ENCODE measurements at places on chromosomes 11 and 22. TPM values are rescaled to one million over a fixed set of nuclear protein-coding genes. Genes with fewer than 3 reads are reported as not detected.

GRCh38 chr11:114774599-114775361, 96.5 kb downstream of the NXPE2 start:
- H3K27ac ChIP-seq: no peak overlapping the region
- no peak for DNase-seq
- peaks cover 4% of the 10 kb centered on the region for H3K27me3 ChIP-seq
- no peaks in the 10 kb centered on the region for H3K36me3 ChIP-seq

Gene ATL3
- total RNA-seq: 16.5 TPM

DNA sequence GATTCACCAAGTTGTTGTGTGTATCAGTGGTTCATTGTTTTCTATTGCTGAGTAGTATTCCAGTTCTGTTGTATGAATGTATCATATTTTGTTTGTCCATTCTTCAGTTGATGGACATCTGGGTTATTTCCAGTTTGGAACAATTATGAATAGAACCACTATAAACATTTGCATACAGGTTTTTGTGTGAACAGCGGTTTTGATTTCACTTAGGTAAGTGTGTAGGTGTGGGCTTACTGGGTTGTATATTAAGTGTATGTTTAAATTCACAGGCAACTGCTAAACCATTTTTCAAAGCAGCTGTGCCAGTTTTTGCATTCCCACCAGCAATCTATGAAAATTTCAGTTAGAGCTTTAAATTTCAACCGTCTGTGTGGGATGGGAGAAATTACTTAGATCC, 217.8 kb downstream of the NELL1 start:
- H3K27ac ChIP-seq: no peak overlapping the region
- DNase-seq: no peak
- H3K36me3 ChIP-seq: no peaks in the 10 kb centered on the region
- H3K4me1 ChIP-seq: no peaks in the 10 kb centered on the region
- no peaks in the 10 kb centered on the region for H3K27me3 ChIP-seq

DNA sequence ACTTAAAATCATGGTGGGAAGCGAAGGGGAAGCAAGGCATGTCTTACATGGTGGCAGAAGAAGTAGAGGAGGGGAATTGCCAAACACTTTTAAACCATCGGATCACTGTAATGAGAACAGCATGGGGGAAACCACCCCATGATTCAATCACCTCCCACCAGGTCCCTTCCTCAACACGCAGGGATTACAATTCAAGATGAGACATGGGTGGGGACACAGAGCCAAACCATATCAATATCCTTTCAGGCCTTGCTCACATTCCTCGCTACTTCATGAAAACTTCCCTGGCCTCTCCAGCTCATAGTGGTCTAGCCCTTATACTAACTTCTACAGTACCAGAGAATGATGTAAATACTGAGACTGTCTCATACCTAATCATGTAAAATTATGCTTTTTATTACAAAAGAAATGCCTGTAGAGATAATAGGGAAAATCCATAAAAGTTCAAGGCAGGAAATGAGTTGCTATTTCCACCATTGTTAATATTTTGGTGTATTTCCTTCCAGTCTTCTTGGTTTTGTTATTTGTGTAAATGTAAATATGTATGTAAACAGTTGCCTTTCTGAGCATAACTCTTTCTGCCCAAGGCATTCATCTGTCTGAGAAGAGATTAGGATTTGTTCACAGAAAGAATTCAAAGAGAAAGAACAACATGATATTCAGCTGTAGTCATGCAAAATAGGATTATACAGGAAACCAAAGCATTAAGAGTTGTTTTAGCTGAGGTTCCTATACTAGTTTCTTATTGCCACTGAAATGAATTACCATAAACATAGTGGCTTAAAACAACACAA, 104.3 kb upstream of the LDLRAD3 start:
- no peak for DNase-seq
- H3K27me3 ChIP-seq: peaks cover 6% of the 10 kb centered on the region
- no peaks in the 10 kb centered on the region for H3K4me1 ChIP-seq
- no peak overlapping the region for H3K27ac ChIP-seq

- no peak overlapping the region for H3K4me3 ChIP-seq
- no peaks in the 10 kb centered on the region for H3K27me3 ChIP-seq
- H3K27ac ChIP-seq: no peak overlapping the region
- H3K4me1 ChIP-seq: peaks cover 5% of the 10 kb centered on the region
These were observed 8.0 kb downstream of the SF3B2 start for GRCh38 chr11:66059966-66060680.

Gene ACTN3
- 0.14 TPM for total RNA-seq

Gene MRGPRE
- total RNA-seq: not detected

GRCh38 chr11:78140392-78141077, 1.1 kb upstream of the ALG8 start:
- no peaks in the 10 kb centered on the region for H3K36me3 ChIP-seq
- H3K27ac ChIP-seq: no peak overlapping the region
- H3K27me3 ChIP-seq: no peaks in the 10 kb centered on the region
- peaks cover 20% of the 10 kb centered on the region for H3K4me1 ChIP-seq

Gene TST
- total RNA-seq: not detected

DNA sequence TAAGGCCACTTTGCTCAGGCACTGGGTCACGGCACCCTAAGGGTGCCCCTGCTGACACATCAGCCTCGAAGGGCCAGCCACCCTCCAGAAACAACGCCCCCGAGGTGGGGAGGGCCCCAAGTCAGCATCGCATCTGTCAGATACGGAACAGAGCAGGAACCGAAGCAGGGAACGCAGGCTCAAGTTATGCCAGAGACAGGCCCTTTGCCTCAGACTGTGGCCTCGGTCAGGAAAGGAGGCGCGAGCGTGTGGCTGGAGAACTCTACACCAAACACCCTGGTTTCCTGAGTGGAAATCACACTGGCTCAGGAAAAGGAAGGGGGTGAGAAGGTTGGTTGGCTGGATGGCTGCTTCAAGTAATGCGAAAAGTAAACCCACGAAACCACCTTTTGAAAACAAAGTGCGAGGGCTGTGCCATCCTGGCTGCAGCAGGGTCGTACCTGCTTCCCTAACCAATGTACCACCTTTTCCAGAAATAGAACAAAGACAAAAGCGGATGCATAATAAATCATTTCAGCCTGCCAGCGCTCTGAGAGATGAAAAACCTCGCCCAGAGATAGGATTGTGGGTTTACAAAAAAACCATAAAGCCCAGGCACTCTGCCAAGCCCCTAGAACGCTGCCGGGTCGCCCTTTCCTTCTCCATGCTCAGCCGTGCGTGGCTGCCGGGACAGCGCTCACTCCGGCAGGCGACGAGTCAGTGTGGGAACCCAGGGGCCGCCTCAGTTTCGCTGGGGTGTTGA, 38.6 kb downstream of the TRMU start:
- no peak overlapping the region for H3K27ac ChIP-seq
- H3K27me3 ChIP-seq: no peaks in the 10 kb centered on the region
- H3K4me3 ChIP-seq: no peak overlapping the region
- H3K4me1 ChIP-seq: peaks cover 46% of the 10 kb centered on the region
- H3K36me3 ChIP-seq: no peaks in the 10 kb centered on the region

GRCh38 chr11:81104051-81104450, 1629.6 kb downstream of the FAM181B start:
- H3K4me3 ChIP-seq: no peak overlapping the region
- no peak for DNase-seq
- no peaks in the 10 kb centered on the region for H3K4me1 ChIP-seq
- no peak overlapping the region for H3K27ac ChIP-seq

DNA sequence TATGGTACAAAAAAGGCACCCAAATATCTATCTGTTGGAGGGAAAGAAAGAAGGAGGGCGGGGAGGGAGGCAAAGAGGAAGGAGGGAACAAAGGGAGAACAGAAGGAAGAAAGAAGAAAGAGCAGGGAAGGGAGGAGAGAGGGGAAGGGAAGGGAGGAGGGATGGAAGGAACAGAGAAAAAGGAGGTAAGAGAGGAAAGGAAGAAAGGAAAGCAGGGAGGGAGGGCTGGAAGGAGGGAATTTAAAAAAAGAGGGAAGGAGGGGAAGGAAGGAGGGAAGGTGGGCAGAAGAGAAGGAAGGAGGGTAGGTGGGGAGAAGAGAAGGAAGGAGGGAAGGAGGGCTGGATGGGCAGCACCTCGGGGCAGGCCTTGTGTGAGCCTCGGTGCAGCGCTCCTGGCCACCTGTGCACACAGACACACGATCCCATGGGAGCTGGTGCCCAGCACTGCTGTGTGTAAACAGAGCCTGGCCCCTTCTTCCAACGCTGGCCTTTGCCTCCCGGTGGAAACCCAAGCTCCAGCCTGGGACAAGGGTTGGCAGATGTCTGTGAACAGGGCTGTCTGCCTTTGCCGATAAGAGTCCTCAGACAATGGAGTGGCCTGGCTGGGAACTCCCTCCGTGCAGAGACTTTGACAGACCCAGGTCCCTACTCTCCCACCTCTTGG, 23.2 kb downstream of the SMIM38 start:
- H3K4me3 ChIP-seq: no peak overlapping the region
- no peaks in the 10 kb centered on the region for H3K36me3 ChIP-seq
- no peak overlapping the region for H3K27ac ChIP-seq
- DNase-seq: no peak

GRCh38 chr11:116466191-116466590, 306.6 kb downstream of the BUD13 start:
- no peak for DNase-seq
- H3K27ac ChIP-seq: no peak overlapping the region
- H3K4me1 ChIP-seq: no peaks in the 10 kb centered on the region
- H3K27me3 ChIP-seq: no peaks in the 10 kb centered on the region
- no peak overlapping the region for H3K4me3 ChIP-seq

Gene HIC2
- 10.0 TPM for total RNA-seq

DNA sequence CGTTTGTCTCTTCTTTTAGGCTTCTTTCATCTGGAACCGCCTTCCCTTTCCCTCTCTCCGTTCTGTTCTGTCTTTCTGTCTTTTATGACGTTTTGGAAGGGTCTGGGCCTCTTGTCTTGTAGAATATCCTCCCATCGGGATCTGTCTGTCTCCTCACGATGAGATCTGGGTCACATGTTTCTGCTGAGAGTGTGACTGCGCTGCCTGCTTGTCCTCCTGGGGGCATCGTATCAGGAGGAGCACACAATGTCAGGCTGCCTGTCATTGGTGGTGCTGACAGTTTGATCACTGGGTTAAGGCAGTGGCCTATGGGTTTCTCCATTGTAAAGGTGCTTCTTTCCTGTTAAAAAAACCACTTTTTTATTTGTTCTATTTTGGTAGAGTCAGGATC, 60.4 kb upstream of the PARVG start:
- no peaks in the 10 kb centered on the region for H3K27me3 ChIP-seq
- no peaks in the 10 kb centered on the region for H3K4me1 ChIP-seq
- H3K36me3 ChIP-seq: peaks cover 6% of the 10 kb centered on the region

DNA sequence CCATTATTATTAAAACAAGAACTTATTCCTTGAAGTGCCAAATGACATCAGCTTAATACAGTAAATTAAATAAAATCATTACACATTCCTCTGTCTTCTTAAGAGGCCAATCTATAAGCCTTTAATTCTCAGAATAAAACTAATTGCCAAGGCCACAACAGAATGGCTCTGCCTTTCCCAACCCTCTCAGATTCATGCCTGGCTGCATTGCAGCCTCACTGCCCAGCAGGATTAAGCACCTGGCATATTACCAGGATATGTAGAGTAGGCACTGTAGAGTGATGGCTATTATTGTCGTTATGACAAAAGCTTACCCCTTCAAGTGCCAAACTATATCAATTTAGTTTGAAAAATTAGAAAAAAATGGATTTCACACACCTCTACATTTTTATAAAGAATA, 9.4 kb upstream of the CALCA start:
- no peak overlapping the region for H3K4me3 ChIP-seq
- no peaks in the 10 kb centered on the region for H3K4me1 ChIP-seq
- no peak for DNase-seq
- no peaks in the 10 kb centered on the region for H3K36me3 ChIP-seq

DNA sequence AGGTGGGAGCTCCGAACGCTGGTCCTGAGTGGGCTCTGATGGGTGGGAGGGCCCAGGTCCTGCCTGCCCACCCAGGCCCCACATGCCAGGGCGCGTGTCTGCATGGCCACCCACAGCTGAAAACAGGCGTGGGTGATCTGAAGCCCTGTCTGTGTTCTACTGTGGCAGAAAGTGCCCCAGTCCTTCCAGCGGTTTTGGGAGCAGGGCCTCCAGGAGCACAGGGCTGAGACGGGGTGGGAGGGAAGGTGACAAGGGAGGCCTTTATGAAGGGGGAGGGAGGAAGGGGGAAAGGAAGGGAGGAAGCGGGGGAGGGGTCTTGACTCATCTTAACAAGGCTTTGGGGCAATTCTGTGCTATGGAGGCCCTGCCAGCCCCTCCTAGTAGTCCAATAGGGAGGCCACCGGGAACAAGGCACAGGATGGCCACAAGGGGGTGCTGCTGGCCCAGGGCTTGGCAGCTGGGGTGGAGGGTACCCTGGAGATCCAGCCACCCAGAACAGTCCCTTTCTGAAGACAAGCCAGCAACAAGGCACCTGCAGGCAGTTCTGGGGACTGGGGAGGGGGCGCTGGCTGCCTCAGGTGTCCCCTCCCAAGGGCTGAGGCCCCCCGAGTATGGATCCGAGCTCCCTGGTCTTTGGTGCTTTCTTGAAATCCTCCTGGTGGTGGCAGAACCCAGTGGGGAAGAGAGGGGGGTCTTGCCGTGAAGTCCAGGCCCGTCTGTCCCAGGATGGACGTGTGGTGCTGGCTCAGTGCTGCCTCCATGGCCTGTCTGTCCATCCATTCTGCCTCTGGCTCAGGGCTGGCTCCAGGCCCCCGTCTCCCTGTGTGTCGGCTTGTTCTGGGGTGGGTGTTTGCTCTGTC, 6.3 kb upstream of the FADS3 start:
- H3K4me3 ChIP-seq: no peak overlapping the region
- H3K27ac ChIP-seq: no peak overlapping the region
- no peaks in the 10 kb centered on the region for H3K36me3 ChIP-seq
- DNase-seq: peak; percentile 85
- no peaks in the 10 kb centered on the region for H3K27me3 ChIP-seq
- peaks cover 9% of the 10 kb centered on the region for H3K4me1 ChIP-seq

- no peak for DNase-seq
- peaks cover 98% of the 10 kb centered on the region for H3K36me3 ChIP-seq
- H3K4me3 ChIP-seq: no peak overlapping the region
- no peak overlapping the region for H3K27ac ChIP-seq
These were observed 16.2 kb downstream of the API5 start for GRCh38 chr11:43327987-43328386.

GRCh38 chr11:131370090-131370751, at the start of gene NTM:
Gene NTM (plus strand): TSS chr11:131370615.
- H3K4me3 ChIP-seq: no peak within 1 kb of the TSS
- H3K36me3 ChIP-seq: no peaks in the 10 kb centered on the region
- no peak for DNase-seq
- no peak within 1 kb of the TSS for H3K27ac ChIP-seq
- no peaks in the 10 kb centered on the region for H3K4me1 ChIP-seq

GRCh38 chr22:19872779-19873137, 18.1 kb upstream of the GNB1L start:
- no peak overlapping the region for H3K27ac ChIP-seq
- no peak for DNase-seq
- no peak overlapping the region for H3K4me3 ChIP-seq
- H3K36me3 ChIP-seq: no peaks in the 10 kb centered on the region
- no peaks in the 10 kb centered on the region for H3K27me3 ChIP-seq
- H3K4me1 ChIP-seq: peaks cover 28% of the 10 kb centered on the region

Gene CRYBB2
- total RNA-seq: not detected

Gene KIF18A
- 3.4 TPM for total RNA-seq

DNA sequence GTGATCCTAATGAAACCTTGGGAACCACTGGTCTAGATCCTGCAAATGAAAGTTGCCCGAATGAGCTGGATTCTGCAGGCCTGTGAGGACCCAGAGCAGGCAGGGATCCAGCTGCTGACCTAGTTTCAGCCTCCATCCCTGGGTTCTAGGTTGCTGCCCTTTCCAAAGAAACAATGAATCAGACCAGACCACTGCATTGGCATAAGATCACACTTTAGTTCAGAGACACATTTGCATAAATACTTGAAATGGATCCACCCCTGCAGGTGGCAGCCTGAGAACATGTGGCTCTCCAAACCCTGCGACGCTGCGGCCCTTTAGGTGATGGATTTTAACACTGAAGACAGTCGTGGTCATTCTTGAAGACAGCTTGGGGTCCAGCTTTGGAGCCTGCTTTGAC, 23.7 kb downstream of the ADAMTS8 start:
- no peak overlapping the region for H3K4me3 ChIP-seq
- H3K27ac ChIP-seq: no peak overlapping the region
- H3K27me3 ChIP-seq: peaks cover 5% of the 10 kb centered on the region
- no peak for DNase-seq
- peaks cover 7% of the 10 kb centered on the region for H3K4me1 ChIP-seq

All from CD4-positive, alpha-beta T cell (primary cell).